ENCODE measurements at places on chromosomes 7 and 10.

DNA sequence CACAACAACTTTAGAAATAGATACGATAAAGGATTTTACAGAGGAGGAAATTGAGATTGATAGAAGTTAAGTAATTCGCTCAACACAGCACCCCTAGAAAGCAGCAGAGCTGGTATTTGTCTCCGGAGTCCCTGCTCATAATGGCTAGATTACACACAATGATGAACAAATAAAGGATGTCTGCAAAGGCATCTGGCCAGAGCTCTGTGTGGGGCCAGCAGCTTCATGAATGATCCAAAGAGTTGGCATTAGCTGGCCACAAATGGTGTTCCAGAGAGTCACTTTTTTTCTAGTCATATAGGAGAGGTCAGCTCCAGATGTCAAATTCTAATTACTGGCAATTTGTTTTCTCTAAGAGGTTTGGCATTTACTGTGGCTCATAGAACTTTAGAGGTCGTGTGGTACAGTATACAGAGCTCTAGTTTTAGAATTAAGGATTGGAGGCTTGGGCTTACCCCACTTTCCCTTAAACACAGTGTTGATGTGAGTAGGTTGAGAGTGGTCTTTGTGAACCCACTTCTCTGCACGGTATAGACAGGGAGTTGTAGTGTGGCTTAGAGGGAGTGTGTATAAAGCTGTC lies 186.2 kb downstream of the BICC1 start:
- no peak for DNase-seq

- DNase-seq = no peak
Observed at GRCh38 chr10:86755454-86755739, 1.0 kb upstream of the BMPR1A start.

- DNase-seq = no peak
Observed at GRCh38 chr7:47580175-47580706, 1.7 kb downstream of the TNS3 start.

GRCh38 chr7:50730446-50731400 lies 52.0 kb downstream of the GRB10 start:
- DNase-seq = no peak

DNA sequence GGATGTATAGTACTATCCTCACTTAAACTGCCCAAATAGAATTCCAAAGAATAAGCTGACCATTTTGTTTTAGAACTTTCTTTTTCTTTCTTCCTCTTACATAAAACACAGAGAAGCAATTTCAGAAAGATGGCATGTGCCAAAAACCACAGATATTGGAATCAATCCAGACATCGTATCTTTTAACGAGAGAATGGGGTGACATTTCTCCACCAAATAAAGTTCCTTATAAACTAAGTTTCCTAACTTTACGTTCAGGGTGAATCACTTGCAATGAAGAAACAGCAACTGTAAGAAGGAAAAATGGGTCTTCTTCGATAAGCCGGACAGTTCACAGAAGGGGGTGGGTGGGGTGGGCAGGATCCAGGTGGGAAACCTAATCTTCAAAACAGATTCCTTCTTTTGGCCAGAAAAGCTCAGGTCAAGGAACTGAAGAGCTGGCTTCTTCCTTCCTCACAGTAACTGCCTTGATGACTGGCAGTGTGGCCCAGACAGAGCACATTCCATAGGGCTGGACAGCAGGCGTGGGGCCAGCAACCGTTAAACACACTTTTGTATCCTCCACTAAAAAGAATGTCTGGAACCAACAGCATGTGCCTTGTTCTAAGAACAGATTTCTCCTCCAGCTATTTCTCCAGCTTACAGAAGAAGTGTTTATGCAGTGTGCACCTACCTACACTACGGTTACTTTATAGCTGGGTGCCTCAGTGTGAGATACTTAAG lies 31.5 kb downstream of the CREB3L2 start:
- DNase-seq = no peak

GRCh38 chr10:132175907-132176581 lies 10.7 kb upstream of the DPYSL4 start:
- DNase-seq = no peak

DNA sequence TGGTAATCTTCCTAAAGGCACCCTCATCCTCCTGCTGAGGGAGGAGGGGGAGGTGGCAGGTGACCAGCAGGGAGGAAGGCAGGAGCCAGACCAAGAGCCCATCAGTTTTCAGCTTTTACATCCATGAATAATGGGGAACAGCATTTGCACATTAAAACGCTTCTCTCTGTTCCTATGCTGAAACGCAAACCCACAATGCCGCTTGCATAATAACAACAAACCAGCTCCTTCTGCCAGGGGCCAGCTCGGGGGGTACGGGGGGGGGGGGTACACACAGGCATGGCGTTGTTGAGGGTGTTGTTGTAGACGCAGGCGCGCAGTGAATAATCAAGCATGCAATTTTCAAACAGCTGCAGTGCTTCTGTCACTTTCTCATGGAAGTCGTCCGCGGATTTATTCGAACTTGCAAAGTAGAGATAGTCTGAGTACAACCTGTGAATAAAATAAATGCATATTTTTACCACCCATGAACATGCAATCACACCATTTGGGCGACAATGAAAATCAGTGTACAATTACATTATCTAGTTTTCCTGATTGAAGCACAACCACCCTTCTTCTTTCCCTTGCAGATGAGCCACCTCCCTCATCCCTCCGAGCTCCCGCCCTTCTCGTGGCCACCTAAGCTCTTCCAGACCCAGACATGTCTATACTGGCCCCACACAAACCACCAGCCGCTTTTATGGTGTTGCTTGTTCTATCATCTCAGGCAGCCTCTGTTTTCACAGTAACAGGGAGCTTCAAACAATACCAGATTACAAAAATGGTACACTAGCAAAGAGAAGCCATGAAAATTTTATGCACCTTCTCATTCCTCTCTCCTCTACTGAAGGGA lies 72.2 kb downstream of the CHST15 start:
- DNase-seq = no peak

DNA sequence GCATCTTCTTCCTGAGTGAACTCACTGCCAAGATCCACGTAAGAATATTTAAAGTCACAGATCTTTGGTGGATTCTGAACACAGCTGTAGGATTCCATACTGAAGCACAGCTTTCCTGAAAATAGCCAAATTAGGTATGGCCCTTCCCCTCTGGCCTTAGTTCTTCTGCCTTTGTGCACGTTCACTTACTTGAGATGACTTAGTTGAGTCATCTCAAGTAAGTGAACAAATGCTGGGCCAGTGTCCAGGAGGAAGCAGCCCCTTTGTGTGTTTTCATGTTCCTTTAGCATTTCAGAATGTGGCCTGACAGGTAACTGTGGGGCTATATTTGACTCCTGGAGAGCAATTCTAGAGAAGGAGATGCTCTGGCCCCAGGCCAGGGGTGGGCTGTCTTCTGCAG lies 51.5 kb downstream of the CCNY start:
- DNase-seq = no peak

DNA sequence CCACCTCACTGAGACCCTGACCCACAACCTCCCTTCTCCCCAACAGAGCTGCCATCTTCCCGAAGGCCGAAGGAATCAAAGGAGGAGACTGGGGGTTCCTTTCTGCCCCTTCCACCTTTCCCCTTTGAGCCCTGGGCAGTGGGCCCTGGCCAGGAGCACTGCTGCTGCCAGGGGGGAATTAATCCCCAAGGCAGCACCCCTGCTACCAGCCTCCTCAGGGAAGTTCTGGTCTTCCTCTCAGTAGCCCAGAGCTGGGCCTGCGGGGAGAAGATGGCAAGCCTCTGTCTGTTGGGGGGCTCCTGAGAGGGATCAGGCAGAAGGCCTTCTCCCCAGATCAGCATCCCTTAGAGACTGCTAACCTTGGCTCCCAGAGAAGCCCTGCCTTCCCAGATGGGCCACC lies 25.5 kb downstream of the DPCD start:
- DNase-seq = no peak

GRCh38 chr10:95881316-95881715 lies 26.5 kb upstream of the CC2D2B start:
- no peak for DNase-seq

DNA sequence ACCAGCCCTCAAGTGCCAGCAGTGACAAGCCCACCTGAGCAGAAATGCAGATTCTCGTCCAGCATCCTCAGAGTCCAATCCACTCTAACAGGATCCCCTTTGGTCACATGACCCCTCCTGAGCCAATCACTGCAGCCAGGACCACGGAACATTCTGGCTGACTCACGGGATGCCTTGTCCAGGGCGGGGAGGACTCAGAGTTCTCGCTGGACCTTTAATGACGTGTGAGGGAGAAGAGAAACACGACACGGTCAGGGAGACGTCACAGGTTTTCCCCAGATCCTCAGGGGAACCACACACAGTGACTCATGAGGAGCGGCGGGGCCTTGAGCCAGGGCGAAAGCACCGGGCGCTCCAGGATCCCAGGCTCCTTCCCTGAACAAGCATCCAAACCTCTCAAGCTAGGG lies 155.7 kb downstream of the PTPRN2 start:
- no peak for DNase-seq

DNA sequence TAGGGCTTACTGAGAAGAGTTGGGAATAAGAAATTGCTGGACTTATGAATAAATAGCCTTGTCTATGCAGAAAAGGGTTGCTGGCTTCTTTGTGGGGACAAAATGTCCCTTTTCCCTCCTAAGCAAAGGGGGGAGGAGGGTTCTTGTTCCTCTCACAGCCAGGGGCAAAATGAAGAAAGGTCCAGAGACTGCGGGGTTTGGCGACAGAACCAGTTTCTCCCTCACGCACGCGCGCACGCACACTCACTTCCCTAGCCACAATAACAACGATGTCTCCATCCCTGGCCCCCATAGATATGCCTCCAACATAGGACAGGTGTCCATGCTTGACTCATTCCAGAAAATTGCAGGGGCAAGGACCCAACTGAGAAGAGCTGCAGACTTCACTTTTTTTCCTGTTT lies 3.3 kb downstream of the ZMIZ1 start:
- no peak for DNase-seq

DNA sequence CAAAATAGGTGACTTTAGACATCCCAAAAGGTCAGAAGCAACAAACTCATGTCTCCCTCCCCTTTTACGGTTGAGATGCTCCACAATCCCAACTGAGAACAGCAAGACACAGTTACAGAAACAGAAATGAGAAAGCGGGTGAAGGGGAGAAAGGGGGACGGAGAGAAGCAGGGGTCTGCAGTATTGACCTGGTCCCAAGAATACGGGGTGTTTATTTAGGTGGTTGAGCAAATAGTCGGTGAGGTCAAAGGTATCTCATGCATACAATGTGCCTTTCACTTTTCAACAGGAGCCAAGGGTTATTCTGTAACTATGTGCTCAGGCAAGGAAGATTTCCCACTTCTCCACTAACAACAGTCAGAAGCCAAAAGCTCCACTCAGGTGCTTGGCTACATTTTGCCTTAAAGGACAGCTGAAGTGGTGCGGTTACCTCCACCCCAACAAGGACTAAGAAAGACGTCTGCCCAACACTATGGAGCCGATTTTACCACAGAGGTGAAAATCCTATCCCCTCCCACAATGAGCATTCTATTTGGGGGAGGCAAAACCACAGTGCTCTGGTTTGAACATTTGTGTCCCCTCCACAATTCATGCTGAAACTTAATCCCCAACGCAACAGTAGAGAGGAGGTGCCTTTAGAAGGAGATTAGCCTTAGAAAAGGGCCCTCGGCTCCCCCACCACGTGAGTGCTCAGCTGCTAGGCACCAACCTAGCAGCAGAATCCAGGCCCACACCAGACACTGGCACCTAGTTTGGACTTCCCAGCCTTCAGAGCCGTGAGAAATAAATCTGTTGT lies 77.9 kb downstream of the PARD3 start:
- no peak for DNase-seq

DNA sequence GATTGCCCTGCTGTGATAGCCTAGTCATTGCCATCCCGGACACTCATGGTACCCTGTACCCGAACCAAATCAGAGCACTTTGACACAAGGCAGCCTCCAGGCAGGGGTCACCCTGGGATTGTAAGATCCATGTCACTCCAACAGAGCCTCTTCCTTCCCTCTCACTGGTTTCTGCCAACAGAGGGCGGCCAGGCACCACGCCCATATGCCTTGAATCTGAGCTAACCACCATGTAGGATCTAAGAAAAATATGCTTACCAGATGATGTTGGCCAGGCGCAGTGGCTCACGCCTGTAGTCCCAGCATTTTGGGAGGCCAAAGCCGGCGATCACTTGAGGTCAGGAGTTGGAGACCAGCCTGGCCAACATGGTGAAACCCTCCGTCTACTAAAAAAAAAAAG lies 389.2 kb upstream of the KLF6 start:
- DNase-seq = no peak

DNA sequence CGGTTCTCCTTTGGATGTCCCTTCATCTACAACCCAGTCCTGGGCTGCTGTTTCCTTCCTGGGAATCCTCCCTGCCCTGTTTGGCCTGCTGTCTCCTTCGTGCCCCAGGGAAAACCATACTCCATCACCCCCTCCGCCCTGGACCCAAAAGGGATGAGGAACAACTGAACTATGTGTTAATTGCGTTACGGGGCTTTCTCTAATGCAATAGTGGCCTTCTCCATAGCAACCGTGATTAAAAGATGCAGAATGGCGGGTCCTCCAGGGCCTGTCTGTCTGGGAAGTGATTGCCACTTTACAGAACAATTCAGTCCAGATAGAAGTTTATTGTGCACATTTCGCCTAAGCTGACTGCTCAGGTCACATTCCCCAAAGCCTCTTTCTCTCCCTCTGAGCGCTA lies 112.0 kb upstream of the FGFR2 start:
- DNase-seq = no peak

GRCh38 chr7:24654305-24654704 lies 81.1 kb downstream of the PALS2 start:
- DNase-seq = no peak

Data from NCI-H2081 treated with DMSO at 0.1 percent for 48 hours (cell line).